Astrocyte of the spinal cord (primary cell): ENCODE measurements at places on chromosomes 4 and X.

- no peak for DNase-seq
Observed at GRCh38 chrX:152674135-152674534, 24.5 kb upstream of the MAGEA3 start.

- no peak for DNase-seq
Observed at GRCh38 chr4:41613386-41613785, 75.4 kb downstream of the LIMCH1 start.

- DNase-seq, result peak; percentile 54
Observed at GRCh38 chrX:19593690-19594089, 78.4 kb upstream of the MAP3K15 start.

- DNase-seq, result no peak
Observed at GRCh38 chrX:13051529-13052172, 7.2 kb upstream of the FAM9C start.

GRCh38 chrX:19924285-19924684 lies 36.9 kb upstream of the SH3KBP1 start:
- peak; percentile 7 for DNase-seq

- no peak for DNase-seq
Observed at GRCh38 chr4:67084783-67085182, 460.5 kb downstream of the CENPC start.

DNA sequence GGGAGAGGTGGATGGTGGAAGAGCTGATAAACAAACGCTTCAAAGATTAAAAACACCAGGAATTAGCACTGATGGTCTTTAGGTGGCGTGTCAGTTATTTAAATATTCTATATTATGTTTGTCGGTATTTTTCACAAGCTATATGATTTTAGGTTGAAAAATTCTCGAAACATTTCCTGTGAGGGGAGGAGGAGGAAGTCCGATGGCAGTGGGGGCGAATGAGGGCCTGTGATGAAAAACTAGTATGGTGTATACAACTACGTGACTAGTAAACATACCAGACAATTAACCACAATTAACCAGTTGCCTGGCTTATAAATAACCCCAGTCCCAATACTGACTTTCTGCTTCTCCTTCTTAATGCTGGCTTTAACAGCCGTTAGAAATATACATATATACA lies 595 bp upstream of the NAP1L2 start:
- DNase-seq, result no peak

DNA sequence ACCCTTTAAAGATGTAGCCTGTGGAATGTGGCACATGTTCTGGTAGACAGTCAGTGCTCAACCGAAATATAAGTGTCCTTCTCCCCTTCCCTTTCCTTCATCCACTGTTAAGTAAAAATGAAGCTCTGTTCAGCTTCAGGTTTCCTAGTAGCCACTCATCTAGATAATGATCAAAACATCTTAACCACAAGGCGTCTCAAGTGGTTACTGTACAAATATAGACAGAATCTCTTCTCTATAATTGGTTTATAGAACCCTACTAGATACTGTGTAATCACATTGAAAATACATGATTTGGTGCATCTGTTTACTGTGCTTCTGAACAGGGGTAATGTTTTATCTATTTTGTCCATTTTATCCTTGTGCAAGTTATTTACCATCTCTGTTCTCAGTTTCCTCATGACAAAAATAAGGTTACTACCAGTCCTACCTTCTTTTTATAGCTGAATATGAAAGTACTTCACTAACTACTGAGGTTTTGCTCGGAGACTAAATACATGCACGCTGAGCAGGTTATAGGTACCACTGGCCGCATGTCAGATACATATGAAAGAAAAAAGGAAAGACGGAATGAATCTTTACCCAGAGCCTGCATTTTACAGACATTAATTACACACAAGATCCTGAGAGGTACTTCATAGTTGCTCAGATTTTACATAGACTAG lies 20.3 kb upstream of the SLC25A4 start:
- DNase-seq, result no peak

GRCh38 chr4:99356992-99357391 lies 4.4 kb upstream of the ADH1C start:
- no peak for DNase-seq
